Iris pigment epithelial cell (primary cell): ENCODE measurements at places on chromosomes 3 and 15.

DNA sequence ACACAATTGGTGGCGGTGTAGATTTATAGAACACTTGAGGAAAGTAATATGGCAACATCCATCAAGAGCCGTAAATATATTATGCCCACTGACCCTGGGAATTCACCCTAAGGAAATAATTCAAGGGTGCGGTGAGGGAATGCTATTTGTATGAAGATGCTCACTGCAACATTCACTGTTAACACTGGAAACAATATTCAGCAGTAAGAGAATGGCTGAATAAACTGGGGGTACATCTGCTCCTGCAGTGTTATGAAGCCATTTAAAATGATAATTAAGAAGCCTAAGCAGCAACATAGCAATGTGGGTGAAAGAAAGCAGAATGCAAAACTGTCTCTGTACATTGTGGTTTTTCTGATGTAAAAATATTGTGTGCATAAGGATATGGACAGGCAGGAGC, 87.6 kb downstream of the RAB11A start:
- no peak for DNase-seq

- no peak for DNase-seq
Measured at GRCh38 chr3:65875393-65876027, 163.2 kb downstream of the MAGI1 start.

DNA sequence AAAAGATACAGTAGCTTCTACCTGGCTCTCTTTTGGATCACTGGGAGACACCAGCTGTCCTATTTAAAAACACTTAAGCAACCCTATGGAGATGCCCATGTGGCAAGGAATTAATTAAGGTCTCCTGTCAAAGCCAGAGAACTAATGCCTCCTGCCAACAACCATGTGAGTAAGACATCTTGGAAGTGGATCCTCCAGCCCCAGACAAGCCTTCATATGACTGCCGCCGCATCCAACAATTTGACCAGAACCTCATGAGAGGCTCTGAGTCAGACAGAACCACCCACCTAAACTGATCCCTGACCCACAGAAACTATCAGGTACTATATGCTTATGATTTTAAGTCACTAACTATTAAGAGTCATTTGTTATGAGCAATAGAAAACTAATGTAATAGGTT, 22.3 kb downstream of the IFT80 start:
- DNase-seq: peak; percentile 58

- DNase-seq: peak; percentile 76
Measured at GRCh38 chr3:187318819-187319616, 27.5 kb upstream of the MASP1 start.

GRCh38 chr3:52367891-52368880, 52.1 kb downstream of the DNAH1 start:
- no peak for DNase-seq

DNA sequence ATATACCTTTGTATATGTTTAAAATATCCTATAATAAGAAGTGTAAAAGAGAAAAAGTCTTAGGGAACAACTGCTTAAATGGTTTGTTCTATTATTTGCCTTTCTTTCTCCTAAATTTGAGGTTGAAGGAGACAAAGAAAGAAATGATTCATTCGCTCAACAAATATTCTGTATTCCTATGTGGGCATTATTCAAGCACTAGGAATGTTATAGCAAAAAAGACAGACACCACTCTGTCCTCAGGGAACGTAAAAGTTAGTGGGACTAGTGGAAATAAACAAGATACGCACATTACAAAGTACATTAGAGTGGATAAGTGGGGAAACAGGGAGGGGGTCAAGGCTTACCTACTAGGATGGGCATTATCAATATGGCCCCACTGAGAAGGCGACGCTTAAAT, 332.2 kb downstream of the LPP start:
- DNase-seq: peak; percentile 68

DNA sequence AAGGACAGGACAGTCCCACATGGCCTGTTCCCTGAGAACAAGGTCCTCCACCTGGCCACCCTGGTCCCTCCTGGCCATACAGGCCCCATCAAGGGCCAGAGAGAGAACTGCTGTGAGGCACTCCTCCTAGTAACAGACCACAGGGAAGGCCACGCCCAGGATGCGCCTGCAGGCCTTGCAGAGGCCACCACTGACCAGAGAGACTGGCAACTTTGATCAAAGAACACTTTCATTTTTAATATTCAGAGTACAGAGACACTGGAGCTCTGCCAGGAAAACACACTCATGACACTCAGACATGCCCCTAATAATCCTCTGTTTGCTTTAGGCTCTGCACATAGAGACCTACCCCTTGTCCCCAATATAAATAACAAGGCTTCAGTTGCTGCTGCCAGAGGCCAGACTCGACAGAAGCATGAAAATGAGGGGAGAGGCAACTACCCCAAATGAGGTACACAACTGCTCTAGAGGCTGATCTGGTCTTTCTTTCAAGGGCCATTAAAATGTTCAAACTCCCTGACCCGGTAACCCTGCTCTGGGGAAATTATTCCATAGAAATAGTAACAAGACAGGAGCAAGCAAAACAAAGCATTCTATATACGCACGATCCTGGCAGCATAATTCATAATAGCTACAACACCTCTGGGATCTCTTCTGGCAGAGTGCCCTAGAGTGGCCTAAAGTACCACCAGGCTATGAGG, 44.8 kb downstream of the CCDC12 start:
- peak; percentile 49 for DNase-seq

- DNase-seq: no peak
Measured at GRCh38 chr3:134833453-134834163, 38.5 kb downstream of the EPHB1 start.

DNA sequence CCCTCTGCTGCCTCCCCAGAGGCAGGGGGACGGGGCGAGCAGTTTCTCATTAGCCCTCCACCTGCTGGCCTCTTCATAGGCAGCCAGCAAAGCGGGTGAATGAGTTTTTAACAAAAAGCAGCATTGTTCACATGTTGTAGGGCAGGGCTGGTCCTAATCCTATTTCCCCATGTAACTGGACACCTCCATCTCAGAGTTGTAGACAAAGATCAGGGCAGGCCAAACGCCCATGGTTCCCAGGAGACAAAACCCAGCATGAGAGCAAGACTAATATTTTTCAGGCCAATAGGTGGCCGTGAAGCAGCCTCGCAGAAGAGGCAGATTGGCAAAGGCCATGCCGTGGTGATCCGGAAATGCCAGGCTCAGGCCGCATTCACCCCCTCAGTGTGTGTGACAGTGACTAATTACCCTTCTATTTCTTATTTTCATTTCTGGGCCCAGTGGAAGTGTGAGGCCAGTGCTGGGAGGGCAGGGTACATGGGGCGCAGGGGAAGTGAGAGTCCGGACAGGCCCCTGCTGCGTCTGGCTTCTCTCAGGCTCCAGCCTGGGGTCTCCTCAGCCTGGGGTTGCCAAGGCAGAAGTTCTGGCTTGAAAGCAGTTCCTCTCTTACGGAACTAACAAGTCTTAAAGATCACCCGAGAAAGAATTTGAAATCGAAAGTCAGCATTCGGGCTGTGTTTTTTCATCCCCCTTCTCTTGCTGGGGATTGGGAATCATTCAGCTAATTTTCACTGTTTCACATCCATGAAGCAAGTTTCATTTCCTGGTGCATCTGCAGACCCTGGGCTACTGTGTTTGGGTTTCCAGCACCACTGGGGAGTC, 64.8 kb downstream of the BOC start:
- peak; percentile 55 for DNase-seq

DNA sequence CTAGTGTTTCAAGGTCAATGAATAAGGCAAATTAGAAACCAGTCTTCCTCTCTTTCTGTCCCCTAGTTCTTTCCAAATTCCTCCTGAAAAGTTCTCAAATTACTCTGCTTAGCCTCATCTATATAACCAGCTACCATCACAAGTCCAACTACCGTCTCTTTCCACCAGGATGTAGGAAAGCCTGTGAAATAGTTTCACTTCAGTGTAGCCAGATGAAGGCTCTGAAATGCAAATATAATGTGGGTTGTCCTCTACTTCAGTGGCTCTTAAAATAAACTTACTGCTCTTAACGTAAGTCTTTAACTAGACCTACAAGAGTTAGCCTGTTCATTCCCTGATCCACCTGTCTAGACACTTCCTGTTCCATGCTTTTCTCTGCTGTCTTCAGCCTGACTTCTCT, 827.7 kb downstream of the ROBO1 start:
- no peak for DNase-seq

- no peak for DNase-seq
Measured at GRCh38 chr3:1955170-1955569, 143.5 kb upstream of the CNTN4 start.

GRCh38 chr15:64800476-64800875, 25.0 kb downstream of the PIF1 start:
- no peak for DNase-seq

- no peak for DNase-seq
Measured at GRCh38 chr3:104367000-104367399, 999.7 kb upstream of the ALCAM start.

DNA sequence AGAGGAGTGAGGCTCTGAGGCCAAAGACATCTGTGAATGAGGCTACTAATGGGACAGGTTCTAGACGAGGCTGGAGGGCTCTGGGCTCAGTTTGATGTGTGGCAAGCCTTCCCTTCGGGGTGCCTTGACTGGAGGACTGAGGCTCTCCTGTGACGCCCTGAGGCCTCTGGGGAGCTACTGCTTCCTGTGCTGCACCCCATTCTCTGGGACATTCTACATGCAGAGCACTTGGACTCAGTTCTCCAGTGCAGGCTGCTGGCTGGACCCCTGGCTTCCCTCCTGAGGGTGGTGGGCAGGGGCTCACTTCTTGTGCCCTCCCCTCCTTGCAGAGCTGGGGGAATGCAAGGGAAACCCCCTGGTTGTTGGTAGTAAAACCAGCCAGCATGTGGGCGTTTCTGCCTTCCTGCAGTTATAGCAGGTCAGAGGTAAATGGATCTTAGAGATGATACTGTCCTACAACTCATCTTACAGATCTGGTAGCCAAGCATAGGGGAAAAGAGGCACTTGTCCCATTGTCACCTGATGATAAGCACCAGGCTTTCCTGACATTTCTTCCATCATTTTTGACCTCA, 133.3 kb downstream of the CHDH start:
- no peak for DNase-seq

DNA sequence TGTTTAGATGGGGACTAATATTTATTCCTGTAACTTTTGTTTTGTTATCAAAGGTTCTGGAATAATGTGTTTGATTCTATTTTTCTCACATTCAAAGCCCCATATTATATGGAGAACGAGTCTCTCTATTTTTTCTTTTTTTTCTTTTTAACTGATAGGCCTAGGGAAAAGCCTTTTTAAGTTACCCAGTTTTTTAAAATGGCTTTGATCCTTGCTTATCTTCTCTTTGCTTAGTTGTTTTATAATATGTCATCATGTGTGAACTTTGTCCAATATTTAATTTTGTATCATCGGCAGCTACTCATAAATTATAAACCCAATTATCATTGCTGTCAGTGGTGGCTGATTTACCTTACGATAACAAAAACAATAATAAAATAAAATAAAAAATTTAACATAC, 610.3 kb upstream of the BCHE start:
- no peak for DNase-seq

- DNase-seq: peak; percentile 91
Measured at GRCh38 chr3:73502609-73503583, 121.8 kb downstream of the PDZRN3 start.

DNA sequence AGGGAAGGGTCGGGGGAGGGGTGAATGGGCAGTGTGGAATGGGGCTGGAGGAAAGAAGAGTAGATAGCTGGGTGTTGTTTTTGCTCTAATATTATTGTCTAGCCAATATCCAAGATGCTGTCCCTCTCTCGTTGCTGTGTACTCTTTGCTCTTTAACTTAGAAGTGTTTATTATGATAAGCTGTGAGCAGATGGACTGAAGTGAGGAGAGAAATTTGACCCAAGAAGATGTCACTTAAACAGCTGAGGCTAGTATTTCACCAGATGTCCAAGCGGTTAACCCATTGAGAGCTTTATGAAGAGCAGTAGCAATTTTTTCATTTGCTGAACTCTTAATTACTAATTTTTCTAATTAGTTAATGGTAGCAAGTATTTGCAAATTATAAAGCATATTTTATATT, 212.2 kb upstream of the TP63 start:
- DNase-seq: no peak

GRCh38 chr15:58021332-58022230, 43.9 kb downstream of the ALDH1A2 start:
- no peak for DNase-seq

GRCh38 chr3:195169011-195169649, 101.8 kb downstream of the XXYLT1 start:
- DNase-seq: no peak

DNA sequence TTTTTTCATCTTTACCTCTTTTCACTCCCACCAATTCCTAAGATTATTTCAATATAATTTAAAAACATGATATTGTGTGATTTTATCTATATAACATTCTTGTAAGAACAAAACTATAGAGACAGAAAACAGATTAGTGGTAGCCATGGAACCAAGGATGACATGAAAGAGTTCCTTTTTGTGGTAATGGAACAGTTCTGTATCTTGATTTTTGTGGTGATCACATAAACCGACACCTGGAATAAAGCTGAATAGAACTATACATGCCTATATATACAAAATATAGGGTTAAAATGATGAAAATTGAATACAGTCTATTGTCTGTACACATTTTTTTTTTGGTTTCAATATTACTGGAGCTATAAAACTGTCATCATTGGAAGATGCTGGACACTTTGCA, 945.4 kb downstream of the SI start:
- DNase-seq: no peak

- DNase-seq: no peak
Measured at GRCh38 chr3:71518089-71518488, 65.4 kb downstream of the FOXP1 start.

DNA sequence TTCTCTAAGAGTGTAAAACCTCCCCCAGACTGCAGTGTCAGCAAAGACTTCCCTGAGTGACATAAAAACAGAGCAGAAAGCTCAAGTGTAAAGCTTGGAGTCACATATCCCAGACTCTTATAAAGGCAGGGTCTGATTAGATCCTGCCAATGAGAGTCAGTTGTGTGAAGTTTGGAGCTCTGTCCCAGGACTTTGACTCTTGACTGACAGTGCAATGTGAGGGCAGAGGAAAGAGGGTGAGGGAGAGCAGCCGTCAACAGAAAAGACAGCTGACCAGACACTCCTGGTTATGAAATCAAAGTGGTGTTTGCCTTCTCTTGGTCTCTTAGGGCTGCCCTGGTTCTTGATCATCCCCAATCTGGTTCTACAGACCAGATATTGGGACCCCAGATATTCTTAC, 393.2 kb downstream of the ERC2 start:
- no peak for DNase-seq

DNA sequence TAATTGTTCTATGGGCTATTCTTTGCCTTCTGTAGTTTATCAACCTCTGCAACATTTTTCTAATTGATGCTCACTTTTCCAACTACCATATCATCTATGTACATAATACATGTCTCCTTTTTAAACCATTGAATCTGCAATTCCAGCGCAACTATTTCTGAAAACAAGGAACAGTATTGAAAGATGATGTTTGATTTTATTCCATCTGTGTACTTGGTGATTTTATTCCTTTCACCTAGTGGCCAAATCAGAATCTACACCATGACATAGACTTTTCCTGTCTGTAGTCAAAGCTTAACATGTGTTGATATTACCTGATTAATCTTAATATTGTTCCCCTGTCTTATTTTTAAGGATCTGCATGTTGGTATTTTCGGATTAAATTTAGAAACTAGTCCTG, 13.0 kb downstream of the NKTR start:
- DNase-seq: no peak
